CD4-positive, alpha-beta T cell treated with Interferon alpha-2 for 1 hour (primary cell): ENCODE measurements at places on chromosomes 3 and 15.

DNA sequence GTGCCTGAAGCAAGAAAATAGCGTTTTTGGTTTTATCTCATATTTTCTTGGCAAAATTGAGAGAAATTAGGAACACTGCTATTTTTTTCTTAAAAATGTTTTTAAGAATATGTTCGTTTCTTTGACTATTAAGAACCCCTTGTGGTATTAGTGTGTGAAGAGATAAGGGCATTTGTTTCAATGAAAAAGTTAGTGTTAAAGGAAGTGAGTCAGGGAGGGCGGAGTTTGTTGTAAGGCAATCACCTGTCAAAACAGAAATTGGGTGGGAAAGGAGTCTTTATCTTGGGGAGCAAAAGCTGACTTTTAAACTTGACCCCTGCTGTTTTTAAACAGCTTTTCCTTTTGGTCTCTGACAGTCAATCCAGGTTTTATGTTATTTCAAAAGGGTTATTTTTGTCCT, 4.2 kb downstream of the RAP2B start:
- peak; percentile 67 for DNase-seq

GRCh38 chr3:150970665-150971324, 1.7 kb downstream of the CLRN1 start:
- DNase-seq, result no peak

GRCh38 chr3:78728406-78729145, 1039.2 kb downstream of the ROBO1 start:
- DNase-seq, result no peak

GRCh38 chr3:118226206-118226605, 808.4 kb downstream of the IGSF11 start:
- DNase-seq, result no peak

DNA sequence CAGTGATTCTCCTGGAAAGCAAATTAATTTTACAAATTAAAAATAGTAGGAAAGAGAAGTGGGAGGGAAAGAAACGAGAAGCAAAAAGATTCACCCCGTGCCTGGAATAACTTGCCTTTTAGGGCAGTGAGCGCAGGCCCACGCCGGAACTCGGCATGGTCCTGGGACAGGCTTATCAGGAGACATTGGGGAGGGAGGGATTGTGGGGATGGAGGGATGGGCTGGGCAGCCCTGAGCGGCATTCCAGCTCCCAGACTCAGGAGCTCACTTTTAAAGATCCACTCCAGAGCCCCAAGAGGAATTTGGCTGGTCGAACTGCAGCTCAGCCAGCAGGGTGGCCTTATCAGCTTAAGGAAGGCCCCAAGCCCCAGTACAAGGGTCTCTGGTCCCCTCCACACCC, 117.9 kb downstream of the ADCY5 start:
- DNase-seq, result no peak

GRCh38 chr3:190017521-190018288, 103.0 kb downstream of the P3H2 start:
- DNase-seq, result no peak
